ENCODE measurements at places on chromosomes 7 and 10.
A peak's percentile ranks its signal among the peaks of the same experiment; 100 is the strongest.

DNA sequence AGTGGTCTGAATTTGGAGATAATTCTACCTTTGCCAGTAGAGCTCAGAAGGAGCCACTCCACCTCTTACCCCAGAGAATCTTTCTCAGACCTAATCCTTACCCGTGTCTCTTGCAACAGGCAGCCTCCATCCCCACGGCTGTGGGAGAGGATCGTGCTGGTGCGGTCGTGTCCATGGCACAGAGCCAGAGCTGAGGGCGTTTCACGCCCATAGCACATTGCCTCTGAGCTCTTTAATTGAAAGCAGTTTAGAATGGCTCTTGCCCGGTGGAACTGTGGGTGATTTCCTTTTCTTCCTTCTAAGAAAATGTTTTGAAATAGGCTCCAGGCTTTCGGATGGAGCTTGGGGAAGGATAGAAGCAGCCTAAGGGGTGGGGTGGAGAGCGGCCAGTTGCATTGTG lies 41.5 kb downstream of the PRF1 start:
- DNase-seq = peak; percentile 29

GRCh38 chr10:27147701-27148100 lies 6.5 kb downstream of the YME1L1 start:
- peak; percentile 6 for DNase-seq

DNA sequence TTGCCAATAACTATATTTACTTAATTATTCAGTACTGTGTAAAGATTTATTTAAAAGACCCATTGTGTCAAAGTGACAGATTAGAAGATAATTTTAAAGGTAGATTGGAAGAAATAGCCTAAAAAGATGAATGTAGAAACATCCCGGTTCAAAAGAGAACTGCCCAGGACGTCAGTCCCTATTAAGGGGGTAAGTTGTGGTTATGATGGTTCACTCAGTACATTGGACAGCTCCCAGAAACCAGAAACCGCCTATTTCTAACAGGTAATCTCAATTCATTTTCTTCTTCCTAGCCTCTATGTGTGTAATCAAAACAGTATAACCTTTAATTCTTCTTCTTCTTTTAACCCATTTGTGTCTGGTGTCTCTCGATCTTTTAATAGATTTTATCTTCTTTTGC lies 1.5 kb upstream of the FERD3L start:
- peak; percentile 51 for DNase-seq

- DNase-seq = no peak
Observed at GRCh38 chr7:76354981-76355730, 3.6 kb downstream of the YWHAG start.

- no peak for DNase-seq
Observed at GRCh38 chr7:140391634-140392033, 6.7 kb downstream of the SLC37A3 start.

- no peak for DNase-seq
Observed at GRCh38 chr7:2751086-2751485, 63.1 kb downstream of the AMZ1 start.

- DNase-seq = peak; percentile 49
Observed at GRCh38 chr10:99532687-99533495, at the start of gene NKX2-3. NKX2-3 (plus strand) TSS chr10:99532942; CDS start chr10:99533132, 190 bp downstream.

DNA sequence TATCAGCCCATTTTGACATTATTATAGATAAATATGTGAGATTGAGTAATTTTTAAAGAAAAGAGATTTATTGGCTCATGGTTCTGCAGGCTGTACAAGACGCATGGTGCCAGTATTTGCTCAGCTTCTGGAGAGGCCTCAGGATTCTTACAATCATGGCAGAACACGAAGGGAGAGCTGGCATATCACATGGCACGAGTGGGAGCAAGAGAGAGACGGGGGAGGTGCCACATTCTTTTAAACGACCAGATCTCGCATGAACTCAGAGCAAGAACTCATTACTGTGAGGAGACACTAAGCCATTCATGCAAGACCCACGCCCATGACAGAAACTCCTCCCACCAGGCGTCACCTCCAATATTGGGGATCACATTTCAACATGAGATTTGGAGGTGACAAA lies 40.1 kb upstream of the ZNF488 start:
- no peak for DNase-seq

DNA sequence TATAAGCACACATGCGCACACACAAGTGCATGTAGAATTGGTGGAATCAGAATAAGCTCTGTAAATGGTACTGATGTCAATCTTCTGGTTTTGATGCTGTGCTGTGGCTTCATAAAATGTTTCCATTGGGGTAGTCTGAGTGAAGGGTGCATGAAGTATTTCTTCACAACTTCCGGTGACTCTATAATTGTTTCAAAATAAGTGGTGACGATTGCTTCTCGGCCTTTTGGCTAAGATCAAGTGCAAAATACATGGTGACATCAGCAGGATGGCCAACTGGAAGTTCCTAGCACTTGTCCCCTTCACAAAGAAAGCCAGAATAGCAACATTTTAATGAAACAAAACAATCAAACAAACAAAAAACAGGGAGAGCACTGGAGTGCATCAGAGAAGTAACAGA lies 41.6 kb upstream of the CAMK2B start:
- DNase-seq = no peak

Data from fibroblast of mammary gland (primary cell).